ENCODE measurements at places on chromosomes 6 and 20.
A peak's percentile ranks its signal among the peaks of the same experiment; 100 is the strongest.

- no peak for DNase-seq
These were observed 2.2 kb downstream of the SLC22A2 start for GRCh38 chr6:160256445-160256844.

- no peak for DNase-seq
These were observed 126.0 kb upstream of the AKIRIN2 start for GRCh38 chr6:87828044-87828443.

- peak; percentile 63 for DNase-seq
These were observed 59.1 kb upstream of the PTPN1 start for GRCh38 chr20:50450881-50451752.

GRCh38 chr6:161407581-161407980 lies 133.7 kb upstream of the AGPAT4 start:
- DNase-seq = no peak

- no peak for DNase-seq
These were observed at the start of gene FERMT1 for GRCh38 chr20:6122873-6123648. FERMT1 (minus strand) TSS chr20:6123030; CDS start chr20:6119554, 3,476 bp downstream.

DNA sequence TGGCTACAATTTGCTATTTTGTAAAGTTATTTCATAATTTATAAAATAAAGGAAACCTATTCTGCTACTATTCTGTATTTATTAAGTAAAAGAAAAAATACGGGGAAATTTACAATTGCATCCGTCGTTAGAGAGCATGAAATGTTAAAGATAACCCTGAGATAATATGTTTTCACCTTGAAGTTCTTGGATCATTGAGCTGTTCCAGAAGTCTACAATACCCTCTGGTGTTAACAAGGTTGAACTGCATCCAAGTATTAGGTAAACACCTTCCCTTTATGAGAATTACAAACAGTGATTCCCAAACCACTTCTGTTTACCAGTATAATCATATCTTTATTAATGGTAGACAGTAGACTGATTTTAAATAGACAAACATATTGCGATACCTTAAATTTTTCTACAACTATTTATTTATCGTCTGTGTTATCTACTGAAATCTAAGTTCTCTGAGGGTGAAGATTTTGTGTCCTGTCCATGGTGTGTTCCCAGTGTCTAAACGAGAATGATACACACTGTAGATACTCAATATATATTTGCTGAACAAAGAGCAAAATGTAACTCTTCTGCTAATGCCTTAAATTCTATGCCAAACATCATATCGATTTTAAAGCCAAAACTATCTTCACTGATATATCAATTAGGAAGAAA lies 28.2 kb downstream of the TBC1D32 start:
- peak; percentile 69 for DNase-seq

DNA sequence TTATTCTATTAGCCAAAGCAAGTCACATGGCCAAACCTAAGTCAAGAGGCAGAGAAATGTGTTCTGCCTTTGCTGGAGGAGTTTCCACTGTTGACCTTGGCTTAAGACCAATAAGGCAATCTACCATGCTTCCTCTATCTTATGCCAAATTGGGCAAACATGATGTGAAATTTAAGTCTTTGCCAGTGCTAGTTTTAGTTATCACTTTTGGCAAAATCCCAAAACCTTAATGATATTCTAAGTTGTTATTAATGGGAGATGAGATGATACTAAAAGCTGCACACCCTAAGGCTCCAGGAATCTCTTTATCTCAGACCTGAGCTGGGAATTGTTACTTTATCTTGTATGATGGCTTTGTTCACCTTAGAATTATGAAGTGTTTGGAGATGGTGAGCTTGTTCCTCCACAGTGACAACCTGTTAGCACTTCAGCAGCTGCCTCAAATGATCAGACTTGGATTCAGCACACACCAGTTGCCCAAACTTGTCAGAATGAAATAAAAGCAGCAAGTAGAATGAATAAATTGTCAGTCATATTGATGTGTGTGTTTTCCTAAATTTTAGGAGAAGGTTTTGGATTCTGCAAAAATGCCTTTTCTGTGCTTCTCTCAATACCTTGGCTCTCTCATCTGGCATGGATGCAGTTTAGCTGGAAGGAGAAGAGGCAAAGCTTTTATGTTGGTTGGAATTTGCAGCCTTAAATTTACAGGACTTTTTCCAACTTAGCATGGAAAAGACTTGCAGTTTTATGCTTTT lies 49.3 kb downstream of the RIN2 start:
- DNase-seq = peak; percentile 20

DNA sequence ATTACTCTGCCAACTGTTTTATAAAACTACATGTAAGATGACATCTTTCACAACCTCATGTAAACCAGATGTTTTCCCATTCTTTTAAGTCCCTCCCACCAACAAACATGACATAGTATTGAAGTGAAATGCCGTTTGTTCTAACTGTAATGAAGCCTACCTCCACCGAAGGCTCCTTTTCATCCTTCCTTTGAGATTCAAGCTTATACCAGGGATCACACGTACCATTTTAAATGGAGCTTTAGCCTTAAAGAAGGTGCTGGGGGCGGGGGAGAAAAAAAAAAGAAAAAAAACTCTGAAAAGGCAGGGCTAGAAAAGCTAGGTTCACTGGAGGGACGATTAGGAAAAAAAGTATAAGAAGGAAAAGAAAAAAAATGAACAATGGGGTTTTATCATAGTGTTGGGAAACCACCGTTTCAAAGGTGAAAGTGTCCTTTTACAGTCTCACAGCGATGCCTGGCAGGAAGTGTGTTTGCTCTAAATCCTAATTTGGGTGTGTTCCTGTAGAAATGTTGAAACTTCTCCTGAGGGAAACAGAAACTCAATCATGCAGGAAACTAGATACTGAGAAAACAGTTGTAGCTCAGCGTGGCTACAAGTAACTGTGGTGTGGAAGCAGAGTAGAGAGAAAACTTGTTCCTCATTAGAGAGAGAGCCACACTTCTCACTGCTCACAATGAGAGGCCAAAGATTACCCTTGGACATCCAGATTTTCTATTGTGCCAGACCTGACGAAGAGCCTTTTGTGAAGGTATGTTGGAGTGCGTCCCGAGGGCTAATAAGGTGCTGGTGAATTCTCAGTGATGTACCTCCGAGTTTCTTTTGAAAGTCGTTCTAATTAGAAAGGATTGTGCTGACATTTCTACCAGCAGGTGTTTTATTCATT lies 37.6 kb upstream of the HINT3 start:
- DNase-seq = peak; percentile 99

DNA sequence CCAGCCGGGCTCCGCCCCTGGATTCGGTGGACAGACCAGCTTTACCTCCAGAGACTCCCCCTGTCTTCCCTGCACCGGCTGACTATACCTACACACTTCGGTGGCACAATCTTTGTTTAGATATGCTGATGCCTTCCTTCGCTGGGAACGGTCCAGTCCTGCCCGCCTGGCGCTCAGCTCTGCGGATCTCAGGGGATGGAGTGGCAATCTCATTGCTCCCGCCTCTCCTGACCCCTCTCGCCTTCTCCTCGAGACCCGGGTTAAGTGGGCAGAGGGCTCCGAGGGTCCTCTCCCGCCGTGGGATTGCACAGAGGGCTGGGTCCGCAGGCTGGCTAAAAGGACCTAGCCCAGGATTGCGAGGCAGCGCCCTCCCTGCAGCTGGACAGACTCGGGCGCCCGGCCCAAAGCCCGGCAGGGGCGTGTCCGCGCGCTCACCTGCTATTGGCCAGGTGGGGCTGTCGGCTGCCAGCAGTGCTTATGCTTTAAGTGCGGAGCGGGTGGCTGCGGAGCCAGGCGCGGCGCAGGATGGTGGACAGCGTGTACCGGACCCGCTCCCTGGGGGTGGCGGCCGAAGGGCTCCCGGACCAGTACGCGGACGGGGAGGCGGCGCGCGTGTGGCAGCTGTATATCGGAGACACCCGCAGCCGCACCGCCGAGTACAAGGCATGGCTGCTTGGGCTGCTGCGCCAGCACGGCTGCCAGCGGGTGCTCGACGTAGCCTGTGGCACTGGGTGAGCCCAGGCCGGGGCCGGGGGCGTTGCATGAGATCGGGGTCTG lies at the start of gene GNMT:
Gene GNMT (plus strand): TSS at position 512 of the 777 bp plus-strand sequence. CDS start 14 bp downstream, at position 526.
- DNase-seq = no peak

- no peak for DNase-seq
These were observed 118.8 kb downstream of the CDH4 start for GRCh38 chr20:61370841-61371303.

- DNase-seq = no peak
These were observed 6.0 kb downstream of the SLC22A23 start for GRCh38 chr6:3450888-3451287.

DNA sequence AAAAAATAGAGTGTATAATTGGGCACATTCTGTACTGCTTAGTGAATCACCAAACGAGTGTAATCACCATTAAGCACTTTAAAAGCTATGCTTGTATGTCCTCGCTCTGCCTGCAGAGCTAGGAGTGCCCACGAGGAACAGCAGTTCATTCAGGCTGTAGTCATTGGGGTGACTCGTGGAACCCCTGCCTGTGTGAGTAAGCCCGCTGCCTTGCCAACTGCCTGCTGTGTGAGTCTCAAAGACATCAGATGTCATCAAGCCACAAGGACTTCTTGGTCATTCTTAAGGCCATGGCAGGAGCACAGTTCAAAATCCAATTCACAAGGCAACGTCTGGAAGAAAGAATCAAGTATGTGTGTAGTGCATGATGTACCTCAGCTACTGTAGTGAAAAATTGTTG lies 60.4 kb downstream of the FOXO3 start:
- no peak for DNase-seq

- DNase-seq = no peak
These were observed 51.0 kb downstream of the STK4 start for GRCh38 chr20:45017281-45017680.

DNA sequence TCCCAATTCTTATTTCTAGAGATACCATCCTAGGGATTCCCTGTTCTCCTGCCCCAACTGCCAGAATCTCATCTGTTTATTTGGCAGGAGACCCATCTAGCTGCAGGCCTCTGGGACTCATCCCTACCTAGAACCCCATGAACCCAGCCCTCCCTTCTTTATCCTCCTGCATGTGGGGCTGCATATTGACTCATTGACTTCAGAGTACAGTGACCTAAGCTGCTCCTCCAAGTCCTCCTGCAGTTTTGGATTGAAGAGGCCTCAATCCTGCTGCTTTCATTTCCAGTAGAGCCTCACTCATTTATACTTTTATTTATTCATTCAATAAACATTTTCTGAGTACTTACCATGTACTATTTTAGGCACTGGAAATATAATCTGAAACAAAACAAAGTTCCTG lies 11.6 kb downstream of the TMEM200A start:
- DNase-seq = no peak

GRCh38 chr6:134822920-134823709 lies 126.8 kb downstream of the ALDH8A1 start:
- DNase-seq = peak; percentile 88

DNA sequence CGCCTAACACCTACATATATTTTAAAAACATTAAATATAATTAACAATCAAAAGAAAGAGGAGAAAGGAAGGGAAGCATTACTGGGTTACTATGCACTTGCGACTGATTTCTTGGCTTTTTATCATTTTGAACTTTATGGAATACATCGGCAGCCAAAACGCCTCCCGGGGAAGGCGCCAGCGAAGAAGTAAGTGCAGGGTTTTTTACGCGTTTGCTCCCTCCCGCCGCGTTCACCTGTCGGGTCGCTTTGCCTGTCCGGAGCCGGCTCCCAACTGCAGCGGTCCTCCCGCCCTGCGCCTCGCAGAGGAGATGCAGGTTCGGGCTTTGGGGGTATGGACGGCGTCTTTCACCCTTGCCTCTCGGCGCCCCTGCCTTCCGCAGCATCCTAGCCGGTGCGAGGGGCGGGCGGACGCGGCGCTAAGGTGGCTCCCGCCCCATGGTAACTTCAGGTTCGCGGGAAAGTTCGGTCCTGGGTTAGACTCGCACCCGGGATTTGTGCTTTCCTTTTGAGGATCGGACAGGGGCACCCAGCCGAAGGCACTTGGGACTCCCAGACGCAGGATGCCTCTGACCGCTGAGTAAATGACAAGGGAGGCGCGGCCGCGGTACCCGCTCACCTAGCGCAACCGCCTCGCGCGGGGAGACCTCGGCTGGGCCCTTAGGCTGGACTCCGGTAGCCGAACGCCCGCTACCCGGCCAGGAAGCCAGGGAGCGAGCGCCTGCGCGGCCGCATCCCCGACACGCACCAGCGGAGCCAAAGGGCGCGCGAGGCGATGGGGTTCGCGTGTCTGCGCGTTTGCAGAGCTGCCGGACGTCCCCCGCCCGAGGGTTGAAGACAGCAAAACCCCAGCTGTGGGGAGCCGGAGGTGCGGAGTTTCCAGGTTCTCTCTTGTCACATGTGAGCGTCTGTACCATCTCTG lies 891 bp downstream of the RSPO3 start:
- DNase-seq = no peak

DNA sequence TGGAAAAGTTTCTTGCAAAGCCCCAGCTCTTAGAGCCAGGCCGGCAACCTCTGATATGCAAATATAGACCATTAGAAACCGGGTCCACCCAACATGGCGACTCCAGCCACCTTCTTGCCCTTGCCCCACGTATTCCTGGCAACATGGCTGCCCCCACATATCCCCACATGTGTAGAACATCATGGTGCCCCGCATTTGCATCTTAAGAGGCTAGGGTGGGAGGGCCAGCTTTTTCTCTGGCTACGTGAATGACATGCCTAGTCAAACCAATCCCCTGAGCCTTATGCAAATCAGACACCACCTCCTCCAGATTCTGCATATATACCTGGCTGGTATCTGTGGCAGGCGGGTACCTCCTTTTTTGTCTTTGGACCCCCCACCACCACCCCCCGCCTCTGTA lies 106.1 kb upstream of the PTPRT start:
- DNase-seq = no peak

GRCh38 chr6:40807484-40807883 lies 220.3 kb upstream of the LRFN2 start:
- no peak for DNase-seq

DNA sequence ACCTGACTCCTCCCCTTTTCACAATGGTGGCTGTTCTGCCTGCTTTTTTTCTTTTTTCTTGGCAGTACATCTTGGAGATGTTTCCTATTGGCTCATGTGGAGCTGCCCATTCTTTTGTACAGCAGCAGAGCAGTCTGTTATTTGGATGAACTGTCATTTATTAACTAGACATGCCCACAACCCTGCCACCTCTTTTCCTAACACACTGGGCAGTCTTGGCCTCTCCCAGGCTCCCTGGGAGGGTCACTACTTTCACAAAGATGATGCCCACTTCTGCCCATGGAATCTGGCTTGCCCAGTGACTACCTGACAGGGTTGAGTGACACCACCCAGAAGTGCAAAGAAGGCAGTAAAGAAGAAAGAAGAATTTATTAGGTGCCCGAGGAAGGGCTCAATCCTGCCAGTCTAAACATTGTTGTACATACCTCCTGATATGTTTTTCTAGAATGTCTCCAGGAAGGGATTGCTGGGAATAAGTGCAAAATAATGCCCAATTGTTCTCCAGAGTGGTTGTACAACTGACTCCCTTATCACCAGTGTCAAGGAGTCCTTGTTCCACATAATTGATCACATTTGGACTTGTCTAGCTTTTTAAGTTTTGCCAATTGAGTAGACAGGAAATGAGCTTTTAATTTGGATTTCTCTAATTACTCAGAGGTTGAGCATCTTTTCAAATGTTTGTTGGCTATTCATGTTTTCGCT lies 19.7 kb upstream of the SCRT2 start:
- DNase-seq = no peak

DNA sequence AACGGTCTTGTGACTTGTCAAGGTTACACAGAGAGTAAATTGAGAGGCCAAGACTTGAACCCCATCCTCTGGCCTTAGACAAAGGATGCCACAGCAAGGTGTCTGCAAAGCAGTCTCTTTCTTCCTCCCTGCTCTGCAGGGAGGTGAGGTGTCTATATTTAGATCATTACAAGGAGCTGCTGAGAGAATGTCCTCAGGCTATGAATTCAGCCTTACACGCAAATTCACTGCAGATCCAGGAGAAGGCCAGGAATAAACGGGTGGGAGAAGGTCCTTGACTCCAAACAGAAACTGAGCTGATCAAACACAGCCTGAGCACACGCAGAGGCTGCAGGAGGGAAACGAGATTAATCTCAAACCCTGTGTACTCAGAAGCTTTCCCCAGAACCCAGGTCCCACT lies 48.6 kb upstream of the PTPRT start:
- no peak for DNase-seq
